ENCODE measurements at places on chromosomes 1 and 21.

DNA sequence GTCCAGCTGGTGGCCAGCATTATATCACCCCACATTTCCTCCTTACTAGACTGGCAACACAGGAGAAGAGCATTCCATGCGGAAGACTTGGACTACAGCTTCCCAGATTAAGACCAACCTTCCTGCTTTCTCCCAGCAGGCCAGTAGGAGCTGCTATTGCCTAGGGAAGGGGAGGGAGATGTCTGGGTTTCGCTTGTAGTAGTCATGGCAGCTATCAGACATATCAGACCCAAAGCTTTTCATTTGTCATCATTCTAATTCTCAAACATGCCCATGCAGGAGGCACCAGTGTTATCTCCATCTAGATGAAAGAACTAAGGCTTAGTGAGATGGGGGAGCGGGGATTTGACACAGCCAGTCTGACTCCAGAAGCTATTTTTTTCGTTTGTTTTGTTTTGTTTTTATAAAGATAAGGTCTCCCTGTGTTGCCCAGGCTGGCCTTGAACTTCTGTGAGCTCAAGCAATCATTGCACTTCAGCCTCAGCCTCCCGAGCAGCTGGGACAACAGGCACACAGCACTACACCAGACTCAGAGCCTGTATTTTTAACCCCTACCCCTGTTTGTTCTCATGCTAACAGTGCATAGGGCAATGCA is 4.5 kb downstream of the PLA2G2A start:
- no peak for DNase-seq

- no peak for DNase-seq
Observed at GRCh38 chr1:42311897-42312296, 23.1 kb downstream of the FOXJ3 start.

- DNase-seq, result no peak
Observed at GRCh38 chr1:198631292-198631691, 7.5 kb upstream of the PTPRC start.

DNA sequence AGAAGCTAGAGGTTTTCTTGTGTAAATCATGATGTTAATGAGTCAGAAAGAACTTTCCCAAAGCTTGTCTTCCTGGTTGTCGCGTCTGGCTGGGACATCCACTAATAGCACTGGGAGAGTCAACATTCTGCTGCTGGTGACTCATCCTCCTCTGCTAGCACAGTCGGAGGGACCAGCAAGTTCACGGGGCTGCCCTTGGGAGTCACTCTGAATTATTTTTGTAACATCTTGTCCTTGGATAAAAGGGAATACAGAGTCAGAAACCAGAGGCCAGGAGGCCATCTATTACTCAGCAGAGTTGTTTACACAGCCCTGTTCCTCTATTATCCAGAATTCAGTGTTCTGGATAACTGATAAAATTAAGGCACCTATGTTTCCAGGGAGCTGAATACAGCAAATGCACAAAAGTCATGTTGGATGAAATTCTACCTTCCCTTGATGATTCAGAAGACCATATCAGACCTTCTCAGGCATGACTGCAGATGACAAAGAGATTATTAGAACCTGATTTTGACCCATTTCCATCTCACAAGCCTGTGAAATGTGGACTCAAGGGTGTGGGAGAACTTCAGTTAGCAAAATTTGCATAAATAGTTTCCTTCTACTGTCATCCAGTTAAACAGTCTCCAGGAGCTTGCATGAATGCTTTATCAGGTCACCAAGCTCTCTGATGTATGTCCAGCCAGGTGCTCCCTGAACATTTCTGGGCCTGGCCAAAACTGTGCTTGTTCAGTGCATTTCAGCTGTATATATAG is 68.1 kb downstream of the JAK1 start:
- DNase-seq, result no peak

DNA sequence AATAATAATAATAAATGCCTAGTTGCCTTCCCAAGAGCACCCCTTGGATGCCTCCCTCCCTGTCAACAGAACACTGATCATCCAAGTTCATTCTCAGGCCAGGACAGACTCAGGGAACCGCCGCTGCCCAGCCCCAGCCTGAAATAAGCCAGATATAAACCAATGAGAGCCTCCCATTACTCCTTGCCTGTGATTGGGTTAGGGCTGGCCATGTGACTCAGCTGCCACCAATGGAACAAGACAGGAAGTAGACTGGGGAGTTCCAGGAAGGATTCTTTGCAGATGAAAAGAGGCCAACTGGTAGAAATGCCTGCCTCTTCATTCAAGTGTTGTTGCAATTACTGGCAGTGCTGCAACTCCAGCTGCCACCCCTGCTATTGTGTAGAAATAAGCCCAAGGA is 146.4 kb upstream of the TIAM1 start:
- DNase-seq, result no peak

- no peak for DNase-seq
Observed at GRCh38 chr1:50126927-50127715, 18.4 kb downstream of the ELAVL4 start.

DNA sequence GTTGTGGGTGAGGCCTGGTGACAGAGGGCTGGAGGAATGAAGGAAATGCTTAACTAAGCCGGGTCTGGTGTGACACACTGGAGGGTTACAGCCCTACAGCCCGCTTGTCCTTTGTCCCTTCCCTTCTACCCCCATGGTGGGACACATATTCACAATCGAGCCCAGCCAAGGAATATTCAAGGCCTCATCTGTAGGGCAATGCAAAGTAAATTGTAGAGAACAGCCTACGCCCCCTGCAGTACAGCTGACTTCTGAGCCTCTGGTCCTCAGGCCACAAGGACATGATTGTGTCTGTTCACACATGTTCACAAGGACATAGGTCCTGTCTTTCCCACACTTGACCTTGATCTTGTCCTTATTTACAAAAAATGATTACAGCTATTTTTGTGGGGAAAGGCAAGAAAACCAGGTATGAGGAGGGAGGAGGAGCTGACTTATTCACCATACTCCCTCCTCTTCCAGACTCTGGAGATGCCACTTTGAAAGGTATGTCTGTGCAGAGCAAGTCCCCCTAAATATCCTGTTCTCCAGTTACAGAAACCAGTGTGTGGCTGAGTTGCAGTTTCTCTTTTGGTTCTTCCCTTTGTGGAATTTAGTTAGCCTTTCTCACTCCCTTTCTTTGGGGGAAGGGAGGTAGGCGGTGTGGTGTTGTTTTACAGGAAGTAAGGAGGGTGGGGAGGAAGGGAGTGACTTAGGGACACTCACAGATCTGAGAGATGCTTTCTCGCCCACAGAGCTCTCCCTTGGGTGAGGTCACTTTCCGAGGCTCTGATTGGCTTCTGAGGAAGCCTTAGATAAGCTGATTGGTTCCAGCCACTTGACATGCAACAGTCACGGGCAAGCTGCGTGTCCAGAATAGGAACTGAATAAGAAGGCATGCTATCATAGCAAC is 14.6 kb downstream of the POLR3GL start:
- DNase-seq, result no peak

Measured in stimulated activated CD8-positive, alpha-beta memory T cell treated with anti-CD3 and anti-CD28 coated beads, Interleukin-4, amount 100 ng/mL, for 1 hour (primary cell).